NCI-H1930 (cell line): ENCODE measurements at places on chromosomes 3 and 15.

GRCh38 chr3:77460326-77460725, 420.4 kb downstream of the ROBO2 start:
- no peak for DNase-seq

- no peak for DNase-seq
These were observed 243.0 kb downstream of the CD47 start for GRCh38 chr3:107847791-107848190.

- DNase-seq = no peak
These were observed 221.1 kb upstream of the TLE3 start for GRCh38 chr15:70318594-70319465.

DNA sequence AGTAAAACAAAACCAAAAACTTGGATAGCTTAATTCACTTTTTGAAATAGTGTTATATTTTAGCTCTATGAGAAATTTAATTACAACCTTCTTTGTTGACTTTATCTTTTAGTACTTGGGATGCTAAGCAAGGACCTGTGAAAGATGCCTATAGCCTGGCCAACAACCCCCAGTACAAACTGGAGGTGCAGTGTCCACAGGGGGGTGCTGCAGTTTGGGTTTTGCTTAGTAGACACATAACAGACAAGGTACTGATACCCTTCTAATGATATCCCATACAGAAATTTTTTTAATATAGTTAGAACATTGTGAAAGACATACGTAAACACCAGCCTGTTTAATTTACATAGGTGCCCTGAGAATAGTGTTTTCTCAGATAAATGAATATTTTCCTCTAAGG, 35.3 kb downstream of the CAPN7 start:
- DNase-seq = no peak

DNA sequence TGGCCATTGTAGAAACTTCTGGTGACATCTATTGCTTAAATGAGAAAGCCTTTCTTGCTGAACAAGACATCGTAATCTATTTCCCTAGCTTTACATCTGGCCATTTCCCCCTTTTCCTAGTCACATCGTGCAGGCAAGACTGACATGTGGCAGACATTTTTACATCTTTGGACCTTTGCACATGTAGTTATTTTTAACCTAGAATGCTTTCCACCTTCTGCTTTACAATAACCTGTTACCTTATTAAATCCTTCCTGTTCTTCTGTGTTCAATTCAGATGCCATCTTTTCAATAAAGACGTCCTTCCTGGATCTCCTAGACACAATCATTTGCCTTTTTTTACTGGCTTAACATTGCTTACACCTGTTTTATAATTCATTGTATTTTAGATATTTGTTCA, 343.3 kb downstream of the DIPK2A start:
- DNase-seq = no peak

DNA sequence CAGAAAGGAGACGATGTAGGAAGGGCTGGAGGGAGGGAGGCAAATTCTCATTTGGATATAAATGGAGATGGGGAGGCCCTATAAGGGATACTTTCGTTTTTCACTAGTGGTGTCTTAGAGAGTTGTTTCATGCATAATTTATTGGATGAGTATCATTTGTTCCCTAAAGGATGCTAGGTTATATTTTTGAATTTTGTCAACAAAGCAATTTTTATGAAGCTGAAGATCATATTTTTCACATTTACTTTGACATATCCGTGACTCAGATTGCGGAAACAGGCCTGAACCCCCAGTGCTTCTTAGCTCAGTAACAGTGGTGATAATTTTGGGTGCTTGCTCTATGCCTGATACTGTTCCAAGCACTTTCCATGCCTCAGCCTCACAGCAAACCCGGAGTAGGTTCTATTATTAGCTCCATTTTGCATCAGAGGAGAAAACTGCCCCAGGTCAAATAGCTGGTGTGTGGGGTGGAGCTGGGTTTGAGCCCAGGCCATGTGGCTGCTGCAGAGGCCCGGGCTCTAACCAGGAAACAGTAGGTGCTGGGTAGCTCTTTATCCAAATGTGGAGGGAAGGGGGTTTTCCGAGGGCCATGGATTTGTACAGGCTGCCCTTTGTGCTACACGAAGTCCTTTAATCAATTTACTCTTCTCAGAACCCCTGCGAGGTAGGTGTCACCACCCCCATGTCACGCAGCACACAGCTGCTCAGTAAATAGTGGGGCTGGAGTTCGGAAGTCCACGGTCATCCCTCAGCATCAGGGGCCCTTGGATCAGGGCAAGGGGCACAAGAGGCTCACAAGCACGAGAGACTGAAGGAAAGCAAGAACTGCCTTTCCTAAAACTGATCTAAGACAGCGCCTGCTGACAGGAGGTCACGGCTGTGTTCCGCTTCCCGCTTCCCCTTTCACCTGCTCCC, 99.1 kb downstream of the SLC49A4 start:
- no peak for DNase-seq

GRCh38 chr15:26981492-26981891, 10.5 kb downstream of the GABRG3 start:
- no peak for DNase-seq

DNA sequence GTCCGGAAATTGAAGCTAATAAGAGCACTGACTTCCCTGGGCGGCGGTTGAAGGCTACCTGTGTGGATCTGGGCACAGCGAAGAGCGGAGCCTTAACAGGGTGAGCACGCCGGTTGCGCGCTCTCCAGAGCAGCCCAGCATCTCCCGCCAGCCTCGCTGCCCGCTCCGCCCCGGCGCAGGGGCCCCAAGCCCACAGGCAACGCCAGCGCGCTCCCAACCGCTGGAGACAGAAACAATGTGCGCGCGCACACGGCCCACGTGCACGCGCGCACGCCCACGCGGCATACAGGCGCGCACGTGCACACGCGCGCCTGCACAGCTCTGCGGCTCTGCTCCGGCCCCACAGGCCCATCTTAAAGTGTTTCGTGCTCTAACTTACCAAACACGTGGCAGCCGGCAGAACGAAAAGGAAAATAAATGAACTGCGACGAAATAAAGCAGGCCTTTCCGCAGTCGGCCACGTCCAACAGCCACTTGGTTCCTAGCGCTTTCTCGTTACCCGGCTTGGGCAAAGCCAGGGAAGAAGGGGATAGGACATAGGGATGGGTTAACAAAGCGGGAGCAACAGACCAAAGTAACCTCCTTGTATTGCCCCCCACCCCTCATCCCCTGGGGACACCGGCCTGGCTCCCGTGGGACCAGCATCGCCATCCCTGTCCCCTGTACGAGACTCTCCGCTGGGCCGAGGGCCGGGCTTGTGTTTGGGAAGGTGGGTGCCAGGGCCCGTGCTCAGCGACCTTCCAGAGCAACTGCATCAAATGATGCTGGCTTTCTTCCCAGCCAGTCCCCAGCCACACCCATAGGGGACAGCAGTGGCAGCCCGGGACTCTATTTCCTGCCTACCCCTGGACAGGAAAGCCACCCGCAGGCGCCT, 203.7 kb downstream of the ABHD5 start:
- DNase-seq = peak; percentile 85

DNA sequence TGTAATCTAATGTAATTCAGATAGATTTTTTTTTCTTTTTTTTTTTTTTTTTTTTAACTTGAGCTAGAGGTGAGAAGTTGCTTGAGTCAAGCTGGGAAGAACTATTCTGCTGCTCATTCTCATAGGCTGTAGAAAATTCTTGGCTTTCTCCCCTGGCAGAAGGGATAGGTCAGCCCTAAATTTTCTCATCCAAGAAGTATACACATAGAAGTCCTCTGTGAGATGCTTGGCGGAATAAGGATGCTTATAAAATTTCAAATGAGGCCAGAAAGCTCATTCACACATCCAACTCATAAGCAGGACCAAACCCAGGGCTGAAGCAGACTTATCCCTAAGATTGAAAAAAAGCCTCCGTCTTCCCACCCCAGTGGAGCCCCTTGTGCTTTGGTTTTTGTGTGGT, 572.5 kb downstream of the SQOR start:
- no peak for DNase-seq

DNA sequence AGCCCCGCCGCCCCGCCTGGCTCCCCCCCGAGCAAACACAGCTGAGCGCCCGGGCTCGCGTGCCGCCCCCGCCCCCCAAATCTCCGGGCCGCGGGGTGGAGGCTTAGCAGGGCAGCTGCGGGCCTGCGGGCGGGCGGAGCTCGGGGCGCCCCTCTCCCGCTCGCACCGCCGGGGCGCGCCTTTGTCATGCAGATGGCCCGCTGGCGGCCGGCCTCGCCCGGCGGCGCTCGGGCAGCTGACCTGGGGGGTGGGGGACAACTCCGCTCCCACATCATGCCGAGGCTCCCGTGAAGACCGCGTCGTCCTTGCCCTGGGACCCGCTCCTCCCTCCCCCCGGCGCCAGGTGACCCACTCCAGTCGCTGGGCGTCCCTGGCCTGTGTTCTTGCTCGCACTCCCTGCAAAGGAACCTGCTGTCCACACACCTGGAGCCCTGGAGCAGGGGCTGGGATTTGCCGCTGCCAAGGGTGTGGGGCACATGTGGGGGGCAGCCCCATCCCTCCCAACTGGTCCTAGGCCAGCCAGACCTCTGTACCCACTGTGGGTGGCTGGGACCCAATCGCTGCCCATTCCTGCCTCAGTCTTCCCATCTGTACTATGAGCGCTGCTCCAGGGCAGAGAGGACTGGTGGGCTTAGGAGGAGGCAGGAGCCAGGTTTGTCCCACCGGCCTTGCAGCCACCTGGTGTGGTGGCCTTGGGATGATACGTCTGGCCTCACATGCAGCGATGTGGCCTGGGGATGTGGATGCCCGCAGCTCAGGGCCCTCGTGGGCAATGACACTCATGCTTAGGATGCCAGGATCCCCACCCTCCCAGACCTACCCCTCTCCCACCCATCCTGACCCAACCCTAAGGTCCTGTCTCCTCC, 33.5 kb downstream of the DNAJB8 start:
- peak; percentile 29 for DNase-seq
